ENCODE measurements at places on chromosomes 7 and 10. TPM values are rescaled to one million over a fixed set of nuclear protein-coding genes. Genes with fewer than 3 reads are reported as not detected.

The AKR1C8 gene
- not detected for polyA plus RNA-seq

The FRMD4A gene
- polyA plus RNA-seq = 62.1 TPM

The PPP1R3C gene
- polyA plus RNA-seq = 201 TPM

The DAGLB gene
- polyA plus RNA-seq = 20.6 TPM

The MKI67 gene
- polyA plus RNA-seq = 37.3 TPM
